Activated T-cell treated with anti-CD3 and anti-CD28 coated beads for 4 hours (primary cell): ENCODE measurements at places on chromosomes 2 and 18.

DNA sequence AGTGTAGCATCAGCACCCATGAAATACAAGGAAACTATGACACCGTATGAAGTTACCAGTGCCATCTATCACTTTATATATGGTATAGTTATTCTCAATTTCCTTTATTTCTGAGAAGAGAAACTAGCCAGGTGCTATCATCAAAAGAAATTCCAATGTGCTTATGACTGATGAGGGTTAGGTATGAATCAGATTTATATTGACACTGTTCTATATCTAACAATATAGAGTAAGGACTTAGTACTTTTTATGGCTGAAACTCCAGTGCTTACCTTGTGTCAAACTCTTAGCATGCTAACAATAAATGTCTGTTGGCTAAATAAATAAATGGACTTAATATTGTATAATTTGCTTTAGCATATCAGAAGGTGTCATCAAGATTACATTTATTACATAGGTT is 6.9 kb downstream of the METTL4 start:
- DNase-seq: no peak

DNA sequence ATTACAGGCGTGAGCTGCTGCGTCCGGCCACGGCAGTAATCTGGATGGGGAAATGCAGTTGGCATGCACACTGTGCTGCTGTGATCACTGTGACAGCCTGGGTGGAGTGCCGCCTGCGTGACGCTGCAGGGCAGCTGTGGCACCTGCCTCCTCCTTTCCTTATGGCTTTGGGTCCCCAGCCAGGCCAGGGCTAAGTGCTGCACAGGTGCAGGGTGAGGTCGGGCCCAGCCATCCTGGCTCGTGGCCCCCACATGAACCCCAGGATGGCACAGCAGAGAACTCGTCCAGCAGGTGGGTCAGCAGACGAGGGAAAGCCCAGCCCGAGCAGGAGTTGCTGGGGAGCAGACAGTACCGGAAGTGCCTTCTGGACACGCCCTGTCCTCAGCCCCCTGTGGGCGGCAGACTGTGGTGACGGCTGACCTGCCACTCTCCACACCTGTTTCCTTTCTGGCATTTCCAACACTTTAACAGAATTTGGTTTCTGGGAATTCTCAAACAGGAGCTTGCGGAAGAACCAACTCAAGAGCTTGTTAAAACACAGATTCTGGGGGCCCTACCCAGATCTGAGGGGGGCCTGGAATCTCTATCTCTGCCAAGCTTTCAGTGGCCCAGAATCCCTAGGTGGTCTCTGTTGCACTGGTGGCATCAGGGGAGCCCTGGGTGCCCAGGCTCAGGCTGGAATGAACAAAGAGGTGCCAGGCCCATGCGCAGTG is 16.9 kb downstream of the HS1BP3 start:
- DNase-seq: no peak

GRCh38 chr18:46767217-46767616 is 10.4 kb upstream of the ST8SIA5 start:
- no peak for DNase-seq

DNA sequence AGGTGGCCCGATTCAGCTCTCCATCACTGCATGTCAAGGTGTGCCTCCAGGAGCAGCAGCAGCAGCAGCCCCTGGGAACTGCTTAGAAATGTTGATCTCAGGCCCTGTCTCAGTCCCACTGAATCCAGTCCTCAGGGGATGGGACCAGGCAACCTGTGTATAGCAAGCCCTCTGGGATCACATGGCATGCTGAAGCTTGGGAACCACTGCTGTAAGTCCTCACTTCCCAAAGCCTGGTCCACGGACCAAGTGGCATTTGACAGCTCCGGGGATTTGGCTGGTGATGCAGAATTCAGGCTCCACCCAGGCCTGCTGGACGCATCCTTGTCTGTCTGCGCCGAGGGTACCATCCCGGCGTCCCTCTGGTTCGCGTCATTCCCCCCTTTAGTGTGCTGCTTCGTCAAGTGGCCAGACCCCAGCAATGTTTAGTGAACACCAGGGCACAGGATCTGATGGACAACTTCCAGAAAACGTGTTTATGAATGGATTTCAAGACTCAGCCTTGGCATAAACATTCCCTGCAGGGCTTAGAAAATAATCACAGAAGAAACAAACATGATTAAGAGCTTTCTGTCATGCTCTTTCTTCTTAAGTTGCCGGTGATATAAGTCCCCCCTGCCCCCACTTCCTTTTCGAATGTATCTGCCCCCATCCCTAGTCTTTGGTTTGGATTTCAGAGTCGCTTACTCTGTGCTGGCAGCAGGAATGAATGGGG is 234.0 kb downstream of the GBX2 start:
- DNase-seq: no peak

GRCh38 chr18:46756559-46757201 is at the start of gene ST8SIA5:
Gene ST8SIA5 (minus strand): TSS chr18:46757053. CDS start chr18:46756508, 545 bp downstream.
- no peak for DNase-seq

DNA sequence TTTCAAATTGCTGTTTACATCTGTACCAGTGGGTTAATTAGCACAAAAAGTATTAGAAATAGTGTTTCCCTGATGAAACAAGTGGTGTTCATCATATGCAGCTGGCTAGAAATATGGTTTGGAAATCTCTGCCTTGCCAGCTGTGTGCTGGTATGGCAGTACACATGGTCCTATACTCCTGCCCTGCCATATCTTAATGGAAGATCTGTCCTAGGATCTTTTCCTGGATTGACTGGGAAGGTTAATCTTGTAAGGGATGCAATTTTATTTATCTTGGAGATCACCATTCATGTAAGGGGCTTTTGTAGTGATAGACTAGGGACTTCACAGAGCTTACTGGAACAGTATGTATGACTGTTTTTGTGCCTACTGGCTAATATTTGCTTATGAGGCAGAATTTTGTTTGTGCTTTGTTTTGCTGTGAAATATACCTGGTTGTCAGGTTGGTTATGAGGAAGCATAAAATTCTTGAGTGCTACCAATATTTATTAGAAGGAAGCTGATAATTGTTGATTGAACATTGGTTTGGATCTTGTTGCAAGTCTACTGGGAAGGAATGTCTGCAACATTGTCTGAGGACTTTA is 73.5 kb downstream of the GULP1 start:
- DNase-seq: no peak

DNA sequence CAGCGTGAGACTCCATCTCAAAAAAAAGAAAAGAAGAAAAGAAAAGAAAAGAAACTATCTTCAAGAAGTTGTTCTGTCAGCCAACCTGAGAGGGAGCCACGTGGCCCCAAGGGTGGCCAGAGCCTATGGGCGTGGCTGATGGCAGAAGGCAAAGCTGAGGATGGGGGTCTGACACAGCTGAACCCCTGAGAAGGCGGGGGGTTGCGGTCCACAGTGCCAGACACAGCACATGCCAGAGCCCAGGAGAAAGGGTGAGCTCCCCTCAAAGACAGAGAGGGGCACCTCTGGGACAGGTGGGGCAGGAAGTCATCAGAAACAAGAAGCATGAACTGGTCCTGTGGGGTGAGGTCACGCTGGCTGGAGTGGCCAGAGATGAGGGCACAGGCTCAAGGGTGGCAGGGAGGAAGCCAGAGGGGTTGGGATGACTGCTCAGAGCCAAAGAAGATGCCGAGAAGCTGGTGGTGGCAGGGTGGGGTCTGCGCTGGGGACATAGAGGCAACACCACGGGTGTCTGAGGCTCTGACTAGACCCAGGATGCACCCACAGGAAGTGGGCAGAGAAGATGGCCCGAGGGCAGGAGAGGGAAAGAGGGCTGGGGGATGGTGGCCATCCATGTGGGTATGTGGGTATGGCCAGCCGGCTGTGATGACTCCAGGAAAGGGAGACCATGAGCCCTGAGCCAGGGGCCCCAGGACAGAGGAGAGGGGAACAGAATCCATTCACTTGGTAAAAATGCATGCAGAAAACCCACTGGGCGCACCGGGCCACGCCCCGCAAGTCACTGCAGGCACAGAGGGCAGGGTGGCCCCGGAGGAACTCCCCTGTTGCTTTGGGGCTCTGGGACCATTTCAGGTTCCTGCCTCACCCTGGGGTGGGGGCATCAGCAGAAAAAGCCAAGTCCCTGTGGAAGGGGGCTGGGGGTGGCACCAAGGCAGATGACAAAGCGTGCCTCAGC is 8.4 kb downstream of the KIF1A start:
- DNase-seq: no peak

- no peak for DNase-seq
Observed at GRCh38 chr2:188003800-188004199, 287.9 kb upstream of the GULP1 start.

DNA sequence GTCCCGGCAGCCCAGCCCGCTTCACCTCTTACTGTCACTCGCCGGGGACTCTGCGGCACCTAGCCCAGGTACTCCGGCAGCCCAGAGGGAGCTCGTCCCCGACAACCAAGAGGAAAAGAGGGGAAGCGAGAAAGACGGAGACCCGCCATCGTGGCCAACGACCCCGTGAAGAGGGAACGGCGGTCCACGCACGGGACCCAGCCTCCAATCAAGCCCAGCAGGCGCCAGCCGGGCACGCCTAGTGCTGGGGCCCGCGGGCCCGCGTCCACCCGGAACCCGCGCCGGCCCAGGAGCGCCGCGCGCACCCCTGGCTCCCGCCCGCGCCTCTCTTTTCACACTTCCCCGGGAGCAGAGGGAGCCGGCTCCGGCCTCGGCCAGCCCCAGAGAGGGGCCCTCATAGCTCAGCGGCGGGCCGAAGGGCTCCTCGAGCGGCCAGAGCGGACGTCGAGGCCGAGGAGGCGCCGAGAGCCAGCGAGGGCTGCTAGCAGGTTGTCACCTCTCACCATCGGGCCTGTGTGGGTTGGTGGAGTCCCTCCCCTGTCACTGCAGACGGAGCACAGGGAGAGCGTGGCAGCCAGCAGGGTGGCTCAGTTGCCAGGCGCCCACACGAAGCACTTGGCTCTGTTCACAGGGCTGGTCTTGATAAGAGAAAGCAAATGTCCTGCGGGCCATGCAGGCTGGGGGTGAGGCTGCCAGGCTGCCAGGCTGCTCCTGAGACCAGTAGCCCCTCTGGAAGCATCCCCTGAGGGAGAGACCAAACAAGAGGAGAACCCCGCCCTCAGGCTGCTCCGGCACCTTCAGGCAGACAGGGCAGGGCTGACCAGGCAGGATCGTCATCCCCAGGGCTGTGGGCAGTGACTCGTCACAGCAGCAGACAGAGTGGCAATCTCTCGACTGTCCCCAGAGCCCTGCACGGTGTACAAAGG is 36.9 kb upstream of the KLF11 start:
- DNase-seq: no peak

DNA sequence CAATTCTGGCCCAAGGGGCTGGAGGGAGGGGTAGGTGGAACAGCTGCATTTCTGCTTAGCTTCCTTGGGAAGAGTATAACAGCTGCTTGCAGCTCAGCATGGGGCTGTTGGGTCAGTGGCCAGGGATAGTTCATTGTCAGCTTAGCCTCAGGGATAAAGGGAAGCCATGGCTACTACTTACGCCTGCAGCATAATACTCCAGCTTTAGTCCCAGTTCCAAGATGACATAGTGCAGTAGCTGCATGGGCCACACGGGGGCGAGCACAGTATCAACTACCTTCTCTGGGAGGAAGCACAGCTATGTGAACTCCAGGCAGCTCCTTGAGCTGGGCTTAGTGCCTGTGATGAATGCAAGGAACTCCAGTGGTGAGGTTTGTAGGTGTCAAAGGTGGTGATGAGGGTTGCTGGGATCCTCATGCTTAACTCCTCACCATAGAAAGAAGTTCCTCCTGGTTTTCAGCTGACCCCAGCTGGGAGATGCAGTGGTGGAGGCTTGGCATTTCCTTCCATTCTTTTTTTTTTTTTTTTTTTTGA is 35.4 kb upstream of the RHOB start:
- DNase-seq: peak; percentile 63

- no peak for DNase-seq
Observed at GRCh38 chr2:187748958-187749357, 194.7 kb upstream of the TFPI start.

GRCh38 chr2:109619032-109619615 is 5.0 kb downstream of the SOWAHC start:
- DNase-seq: no peak

DNA sequence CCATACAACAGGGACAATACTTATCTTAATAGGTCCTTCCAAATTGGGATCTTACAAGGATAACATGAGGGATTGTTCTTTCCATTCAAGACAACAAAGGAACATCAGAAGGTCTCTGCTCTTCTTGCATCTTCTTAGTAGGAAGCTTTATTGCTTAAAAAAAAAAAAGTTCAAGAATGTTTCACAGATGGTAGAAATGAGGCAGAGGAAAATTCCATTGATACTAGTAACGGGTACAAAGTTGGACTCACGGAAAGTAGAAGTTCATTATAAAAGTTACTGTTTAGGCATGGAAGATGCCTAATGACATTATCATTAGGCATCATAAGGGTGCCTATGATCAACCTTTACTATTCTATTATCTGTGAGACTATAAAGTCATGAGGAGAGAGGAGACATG is 136.2 kb downstream of the LAMA3 start:
- DNase-seq: no peak

DNA sequence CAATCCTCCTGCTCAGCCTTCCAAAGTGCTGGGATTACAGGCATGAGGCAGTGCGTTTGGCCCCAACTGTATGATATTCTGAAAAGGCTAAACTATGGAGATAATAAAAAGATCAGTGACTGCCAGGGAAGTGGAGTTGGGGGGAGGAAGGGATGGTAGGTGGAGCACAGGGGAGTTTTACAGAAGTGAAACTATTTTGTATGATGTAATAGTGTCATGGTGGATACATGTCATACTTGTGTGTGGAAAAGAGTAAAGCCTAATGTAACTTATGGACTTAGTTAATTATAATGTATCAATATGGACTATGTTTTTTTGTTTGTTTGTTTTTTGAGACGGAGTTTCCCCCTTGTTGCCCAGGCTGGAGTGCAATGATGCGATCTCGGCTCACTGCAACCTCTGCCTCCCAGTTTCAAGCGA is 2.9 kb upstream of the GGCX start:
- no peak for DNase-seq

- no peak for DNase-seq
Observed at GRCh38 chr18:74976331-74976909, 232.5 kb downstream of the PTGR3 start.

GRCh38 chr2:144230033-144230432 is 289.9 kb downstream of the ZEB2 start:
- no peak for DNase-seq
